ENCODE measurements at places on chromosomes 11 and 22.

GRCh38 chr11:19326499-19326898 is 85.8 kb upstream of the E2F8 start:
- no peak for DNase-seq

DNA sequence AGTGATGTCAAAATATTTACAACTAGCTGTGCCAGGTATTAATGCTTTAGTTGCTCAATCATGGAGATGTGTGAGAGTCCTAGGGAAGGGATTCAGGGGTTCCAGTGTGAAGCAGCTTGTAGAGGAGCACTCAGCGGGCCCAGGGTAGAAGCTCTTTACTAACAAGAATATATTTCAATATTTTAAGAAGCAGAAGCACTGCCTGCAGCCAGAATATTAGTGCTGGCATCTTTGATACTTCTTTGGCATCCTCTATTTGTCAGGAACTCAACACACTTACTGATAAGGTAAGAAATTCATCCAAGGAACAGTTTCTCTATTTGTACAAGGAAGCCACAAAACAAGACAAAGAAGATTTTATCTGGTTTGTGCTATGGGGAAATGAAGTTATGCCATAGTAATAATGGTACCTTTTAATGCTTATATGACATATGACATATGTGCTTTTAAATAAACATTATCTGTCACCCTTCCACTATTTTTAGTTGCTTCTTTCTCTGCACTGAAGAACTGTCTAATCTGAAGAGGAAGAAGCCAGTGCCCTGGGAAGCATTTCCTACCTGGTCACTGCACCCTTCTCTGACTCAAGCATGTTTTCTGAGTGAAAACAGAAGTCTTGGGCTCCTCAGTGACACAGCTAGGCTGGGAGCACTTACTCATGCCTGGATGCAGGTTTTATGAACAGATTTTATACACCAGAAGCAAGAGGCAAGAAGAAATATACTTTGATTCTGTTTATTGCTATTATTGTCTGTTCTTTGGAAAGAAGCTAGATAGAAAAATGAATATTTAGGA is 388.1 kb upstream of the CCDC90B start:
- no peak for DNase-seq

DNA sequence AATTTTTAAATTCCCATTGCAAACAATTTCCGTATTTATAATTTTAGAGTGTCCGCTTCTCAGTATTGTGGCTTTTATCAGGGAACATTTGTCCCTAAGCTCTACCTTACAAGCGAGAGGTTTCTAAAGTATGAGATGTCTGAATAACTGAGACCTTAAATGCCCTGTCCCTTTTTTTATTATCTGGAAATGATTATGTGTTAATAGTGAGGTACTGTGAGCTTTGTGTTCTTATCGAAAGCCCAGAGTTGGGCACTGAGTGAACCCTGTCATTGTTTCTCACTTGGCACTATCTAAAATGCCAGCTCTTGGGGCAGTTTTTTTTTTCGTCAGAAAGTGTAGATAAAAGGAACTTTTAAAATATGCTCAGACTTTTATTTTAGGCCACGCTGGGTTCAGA is 9.5 kb downstream of the CTTN start:
- DNase-seq = no peak

GRCh38 chr11:86068138-86068871 is 579 bp downstream of the PICALM start:
- DNase-seq = peak; percentile 31

DNA sequence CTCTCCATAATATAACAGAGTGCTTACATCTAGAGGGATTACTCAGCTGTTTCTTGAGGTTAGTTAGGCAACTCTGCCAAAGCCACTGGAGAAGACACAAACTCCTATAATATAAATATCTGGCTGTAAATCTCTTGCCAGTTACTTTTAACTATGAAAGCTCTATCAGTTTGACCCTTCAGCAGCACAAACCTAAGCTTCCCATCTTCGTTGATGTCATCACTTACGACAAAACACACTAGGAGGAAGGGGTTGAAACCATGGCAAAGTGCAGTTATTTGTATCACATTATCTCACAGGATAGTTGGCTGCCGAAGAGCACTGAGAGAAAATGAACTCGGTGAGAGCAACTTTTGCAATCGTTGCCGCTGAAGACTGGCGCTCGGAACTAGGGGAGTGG is 922.1 kb downstream of the OPCML start:
- DNase-seq = no peak

DNA sequence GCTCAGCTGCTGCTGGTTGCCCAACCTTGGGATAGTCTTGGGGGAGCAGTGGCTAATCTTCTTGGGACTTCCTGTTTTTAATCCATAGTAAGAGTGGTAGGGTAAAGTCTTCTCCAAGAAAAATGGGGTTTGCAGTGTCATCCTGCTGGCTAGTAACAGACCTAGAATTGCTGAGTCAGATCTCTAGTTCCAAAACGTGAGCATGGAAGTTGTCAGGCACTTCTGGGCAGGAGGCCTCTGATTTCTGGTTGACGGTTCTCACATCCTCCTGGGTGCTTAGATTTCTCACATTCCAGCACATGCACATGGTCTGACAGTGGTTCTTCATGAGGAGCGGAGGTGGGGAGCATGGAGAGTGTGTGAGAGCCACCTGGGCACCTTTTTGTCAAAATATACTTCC is 410.0 kb downstream of the OPCML start:
- no peak for DNase-seq

DNA sequence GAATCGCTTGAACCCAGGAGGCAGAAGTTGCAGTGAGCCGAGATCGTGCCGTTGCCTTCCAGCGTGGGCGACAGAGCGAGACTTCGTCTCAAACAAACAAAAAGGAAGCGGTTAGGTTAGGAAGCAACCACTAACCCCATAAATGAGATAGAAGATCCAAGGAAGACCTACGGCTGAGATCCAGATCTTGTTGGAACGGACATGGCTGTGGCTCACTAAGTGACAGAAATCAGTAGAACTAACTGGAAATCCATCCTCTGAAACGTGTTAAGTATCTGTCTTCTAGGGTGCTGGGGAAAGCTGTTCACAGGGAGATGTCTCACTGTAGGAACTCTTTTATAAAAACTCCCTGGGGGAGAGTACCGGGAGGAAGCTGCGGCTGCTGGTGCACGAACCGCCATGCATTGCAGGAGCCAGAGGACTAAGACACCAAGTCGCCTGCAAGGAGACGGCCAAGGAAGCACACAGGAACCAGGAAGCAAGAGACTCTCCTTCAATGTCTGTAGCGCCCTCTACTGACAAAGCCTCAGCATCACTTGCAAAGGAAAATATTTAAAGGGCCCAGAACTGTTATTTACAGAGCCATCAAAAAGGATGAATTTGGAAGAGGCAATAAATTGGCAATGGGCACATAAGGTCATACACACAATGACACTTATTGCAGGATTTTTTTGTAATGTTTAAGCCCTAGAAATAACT is 16.9 kb upstream of the SPTY2D1 start:
- DNase-seq = peak; percentile 63

DNA sequence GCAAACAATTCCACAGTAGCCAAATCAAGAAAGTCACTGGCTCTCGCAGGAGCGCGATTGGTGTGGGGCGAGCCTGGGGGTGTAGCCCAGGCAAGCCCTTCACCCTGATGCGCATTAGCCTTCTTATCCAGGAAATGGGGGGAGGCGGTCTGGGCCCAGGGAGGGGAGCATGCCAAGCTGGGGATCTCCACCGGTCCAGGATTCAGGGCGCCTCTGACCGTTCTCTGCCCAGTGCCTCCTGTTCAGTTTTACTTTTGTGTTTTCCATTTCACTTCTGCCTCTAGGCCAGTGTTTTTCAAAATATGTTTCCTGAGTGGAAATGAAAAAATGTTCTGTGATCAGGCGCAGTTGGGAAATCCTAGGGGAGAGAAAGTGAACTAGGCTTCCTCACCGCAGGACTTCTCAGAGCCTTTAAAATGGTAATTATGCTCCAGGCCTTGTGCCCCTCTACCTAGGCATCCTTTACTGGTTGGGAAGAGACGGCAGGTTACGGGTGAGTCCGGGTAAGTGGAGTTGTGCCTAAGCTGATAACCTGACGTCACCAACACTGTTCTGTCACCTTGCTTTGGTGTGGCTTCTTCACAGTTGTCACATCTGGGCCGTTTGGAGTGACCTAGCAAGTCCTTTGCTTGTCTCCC is 18.4 kb downstream of the LRP5 start:
- DNase-seq = no peak

DNA sequence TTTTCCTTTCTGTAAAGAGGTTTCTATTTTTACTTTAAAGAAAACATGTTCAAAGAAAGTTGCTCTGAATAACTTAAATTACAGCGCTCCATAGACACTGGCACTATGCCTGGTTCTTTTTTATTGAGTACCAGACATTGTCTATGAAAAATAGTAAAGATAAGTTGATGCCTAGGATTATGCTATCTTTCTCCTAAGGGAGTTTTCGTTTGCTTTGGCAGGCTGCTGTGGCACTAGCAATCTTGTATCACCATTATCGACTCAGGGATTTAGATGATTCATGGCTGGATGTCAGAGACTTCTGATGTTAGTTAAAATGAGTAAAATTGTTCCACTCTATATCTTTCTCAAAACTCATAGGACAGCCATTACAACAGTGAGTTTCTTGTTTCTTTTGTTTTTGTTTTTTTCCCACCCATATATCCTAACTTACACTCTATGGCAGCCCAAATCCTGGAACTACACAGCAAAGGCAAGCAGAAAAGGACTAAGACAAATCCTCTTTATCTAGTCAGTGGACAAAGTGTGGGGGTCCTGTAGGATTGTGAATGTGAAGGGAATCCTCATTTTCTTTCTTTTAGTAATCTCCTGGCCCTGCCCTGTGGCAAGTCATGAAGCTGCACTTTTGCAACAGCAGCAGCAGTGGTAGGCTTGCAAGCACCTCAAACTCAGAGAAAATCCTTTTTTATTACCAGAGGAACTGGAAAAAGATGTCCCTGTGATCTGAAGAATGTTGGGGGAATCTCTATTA is 20.7 kb downstream of the SLN start:
- no peak for DNase-seq

GRCh38 chr11:17968206-17968605 is 44.6 kb downstream of the SERGEF start:
- no peak for DNase-seq

- peak; percentile 56 for DNase-seq
Measured at GRCh38 chr22:46798366-46799350, 36.2 kb downstream of the TBC1D22A start.

- no peak for DNase-seq
Measured at GRCh38 chr11:76837696-76838677, 22.7 kb upstream of the ACER3 start.

DNA sequence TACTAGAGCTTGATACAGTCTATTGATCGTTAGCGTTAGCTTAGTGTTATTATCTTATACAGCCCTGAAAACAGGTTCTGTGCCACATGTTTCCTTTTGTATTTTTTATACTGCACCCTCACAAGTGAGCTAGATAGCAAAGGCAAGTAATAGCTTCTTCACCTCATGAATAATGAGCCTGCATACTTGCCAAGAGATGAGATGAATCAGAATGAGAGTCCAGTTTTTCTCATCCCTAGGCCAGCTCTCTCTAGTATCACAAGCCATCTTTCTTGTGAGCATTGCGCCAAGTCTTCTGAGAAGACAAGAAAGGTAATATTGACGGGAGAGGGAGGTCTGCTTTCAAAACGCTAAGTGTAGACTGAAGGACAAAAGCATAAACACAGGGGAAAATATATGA is 8.7 kb upstream of the CARD18 start:
- DNase-seq = no peak

GRCh38 chr11:92550411-92550810 is 325.8 kb downstream of the FAT3 start:
- DNase-seq = no peak

- no peak for DNase-seq
Measured at GRCh38 chr11:766106-766935, 11.0 kb downstream of the GATD1 start.

DNA sequence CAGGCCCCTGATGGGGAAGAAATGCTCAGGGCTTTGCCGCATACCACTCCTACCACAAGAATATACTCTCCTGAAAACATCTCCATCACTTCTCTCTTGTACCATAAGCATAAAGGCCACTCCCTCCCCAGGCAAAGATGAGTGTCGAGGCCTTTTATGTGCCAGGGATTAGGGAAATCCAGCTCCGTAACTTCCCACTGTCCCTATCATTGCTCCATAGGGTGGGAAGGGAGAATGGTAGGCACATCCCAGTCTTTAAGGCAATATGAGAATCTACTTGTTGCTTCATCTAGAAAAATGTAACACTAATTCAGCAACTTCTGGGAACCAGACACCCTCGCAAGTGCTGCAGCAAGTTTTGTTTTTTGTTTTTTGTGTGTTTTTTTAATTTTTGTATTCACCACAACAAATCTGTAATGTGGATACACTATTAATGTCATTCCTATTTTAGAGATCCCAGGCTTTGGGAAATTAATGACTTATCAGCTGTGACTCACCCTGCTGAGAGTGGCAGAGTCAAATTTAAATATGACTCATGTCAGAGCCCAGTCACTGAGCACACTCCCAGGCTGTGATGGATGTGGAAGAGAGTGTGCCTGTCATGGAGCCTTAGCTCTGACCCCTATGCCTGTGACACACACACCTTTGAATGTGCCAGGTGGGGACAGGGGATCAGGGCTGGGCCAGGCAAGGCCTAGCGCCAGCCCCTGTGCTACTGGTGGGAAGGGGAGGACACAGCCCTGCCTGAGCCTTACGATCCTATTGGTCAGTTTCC is 23.4 kb downstream of the PANX1 start:
- no peak for DNase-seq

- no peak for DNase-seq
Measured at GRCh38 chr11:1796413-1797011, 32.8 kb upstream of the CTSD start.

GRCh38 chr11:83112886-83113285 is 41.2 kb upstream of the RAB30 start:
- no peak for DNase-seq

GRCh38 chr11:117843666-117844484 is 19.3 kb upstream of the FXYD2 start:
- peak; percentile 64 for DNase-seq

GRCh38 chr11:33869481-33870422 is 22.1 kb downstream of the LMO2 start:
- DNase-seq = no peak

GRCh38 chr11:64686466-64687170 is 36.4 kb downstream of the NRXN2 start:
- no peak for DNase-seq

GRCh38 chr22:38657045-38657909 is 839 bp downstream of the CBY1 start:
- DNase-seq = peak; percentile 27

GRCh38 chr11:10669258-10670033 is 24.1 kb downstream of the IRAG1 start:
- no peak for DNase-seq

GRCh38 chr11:17821648-17822400 is 87.2 kb downstream of the KCNC1 start:
- no peak for DNase-seq

DNA sequence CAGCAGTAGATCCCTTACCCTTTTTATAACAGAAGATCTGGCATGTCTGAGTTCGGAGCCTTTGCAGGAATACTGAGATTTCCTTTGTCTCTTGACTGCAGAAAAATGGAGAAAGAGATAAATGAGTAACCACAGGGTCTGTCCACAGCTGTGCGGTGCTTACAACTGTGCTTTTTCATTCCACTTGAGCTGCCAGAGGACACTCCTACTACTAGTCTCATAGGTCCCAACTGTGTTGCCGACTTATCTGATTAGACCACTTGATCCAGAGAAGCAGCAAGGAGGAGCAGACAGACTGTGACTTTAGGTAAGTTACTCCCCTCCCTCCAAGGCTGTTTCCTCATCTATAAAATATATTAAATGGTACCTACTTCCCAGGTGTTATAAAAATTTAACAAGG is 17.5 kb downstream of the FAM227A start:
- no peak for DNase-seq

Data from central memory CD4-positive, alpha-beta T cell (primary cell).